Thyroid gland (tissue), 4 donors: ENCODE measurements at places on chromosomes 4 and X. TPM values are rescaled to one million over a fixed set of nuclear protein-coding genes. Genes with fewer than 3 reads are reported as not detected.

FGFR3 gene
- total RNA-seq = 0.81 TPM

SOWAHB gene
- 5.9 TPM for total RNA-seq

PAGE2B gene
- not detected for total RNA-seq

TRPC5OS gene
- not detected for total RNA-seq

TMEM255A gene
- total RNA-seq = not detected

ARMCX2 gene
- total RNA-seq = 97.0 TPM

GRCh38 chrX:153644356-153645125 is 2.5 kb upstream of the DUSP9 start:
- peaks cover 10% of the 10 kb centered on the region for H3K27me3 ChIP-seq
- no peaks in the 10 kb centered on the region for H3K36me3 ChIP-seq
- no peak for DNase-seq

GRCh38 chr4:87053802-87054767 is 119.3 kb downstream of the AFF1 start:
- DNase-seq = no peak
- H3K27ac ChIP-seq = peak overlapping the region; percentile 81
- H3K27me3 ChIP-seq = no peaks in the 10 kb centered on the region
- no peaks in the 10 kb centered on the region for H3K36me3 ChIP-seq
- peaks cover 98% of the 10 kb centered on the region for H3K4me1 ChIP-seq

GRCh38 chrX:66635360-66635759 is 3.5 kb downstream of the EDA2R start:
- DNase-seq = peak; percentile 8
- peaks cover 7% of the 10 kb centered on the region for H3K4me1 ChIP-seq
- no peaks in the 10 kb centered on the region for H3K36me3 ChIP-seq
- no peak overlapping the region for H3K4me3 ChIP-seq
- H3K27ac ChIP-seq = peak overlapping the region; percentile 36

DNA sequence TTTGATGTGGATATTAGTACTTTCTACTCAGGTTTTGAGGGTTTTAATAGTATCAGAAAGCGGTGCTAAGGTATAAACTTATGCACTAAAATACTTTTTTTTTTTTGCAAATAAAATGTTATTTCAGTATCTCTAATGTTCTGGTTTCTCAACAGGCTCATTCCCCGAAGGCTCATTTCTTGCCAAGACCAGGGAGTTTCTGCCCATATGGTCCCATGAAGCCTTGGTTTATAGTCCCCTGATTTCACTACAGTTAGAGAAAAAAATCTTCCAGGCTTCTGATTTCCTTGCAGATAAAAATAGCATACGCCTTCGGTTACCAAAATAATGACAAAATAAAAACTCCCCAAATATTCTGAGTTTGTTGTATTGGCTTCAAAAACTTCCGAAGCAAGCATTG is 814.2 kb upstream of the PABPC4L start:
- DNase-seq = no peak
- no peaks in the 10 kb centered on the region for H3K27me3 ChIP-seq
- H3K27ac ChIP-seq = no peak overlapping the region
- no peaks in the 10 kb centered on the region for H3K36me3 ChIP-seq
- H3K4me3 ChIP-seq = no peak overlapping the region

- H3K4me1 ChIP-seq = peaks cover 15% of the 10 kb centered on the region
- no peaks in the 10 kb centered on the region for H3K27me3 ChIP-seq
- peak within 1 kb of the TSS; percentile 84 for H3K4me3 ChIP-seq
- H3K36me3 ChIP-seq = no peaks in the 10 kb centered on the region
- DNase-seq = no peak
Observed at GRCh38 chr4:183504930-183505610, at the start of gene ING2. Gene ING2 (plus strand): TSS chr4:183505058. CDS start chr4:183505196, 138 bp downstream.

- no peak overlapping the region for H3K4me3 ChIP-seq
- DNase-seq = no peak
- H3K27me3 ChIP-seq = no peaks in the 10 kb centered on the region
- no peak overlapping the region for H3K27ac ChIP-seq
Observed at GRCh38 chr4:98557194-98557892, 101.1 kb downstream of the TSPAN5 start.

DNA sequence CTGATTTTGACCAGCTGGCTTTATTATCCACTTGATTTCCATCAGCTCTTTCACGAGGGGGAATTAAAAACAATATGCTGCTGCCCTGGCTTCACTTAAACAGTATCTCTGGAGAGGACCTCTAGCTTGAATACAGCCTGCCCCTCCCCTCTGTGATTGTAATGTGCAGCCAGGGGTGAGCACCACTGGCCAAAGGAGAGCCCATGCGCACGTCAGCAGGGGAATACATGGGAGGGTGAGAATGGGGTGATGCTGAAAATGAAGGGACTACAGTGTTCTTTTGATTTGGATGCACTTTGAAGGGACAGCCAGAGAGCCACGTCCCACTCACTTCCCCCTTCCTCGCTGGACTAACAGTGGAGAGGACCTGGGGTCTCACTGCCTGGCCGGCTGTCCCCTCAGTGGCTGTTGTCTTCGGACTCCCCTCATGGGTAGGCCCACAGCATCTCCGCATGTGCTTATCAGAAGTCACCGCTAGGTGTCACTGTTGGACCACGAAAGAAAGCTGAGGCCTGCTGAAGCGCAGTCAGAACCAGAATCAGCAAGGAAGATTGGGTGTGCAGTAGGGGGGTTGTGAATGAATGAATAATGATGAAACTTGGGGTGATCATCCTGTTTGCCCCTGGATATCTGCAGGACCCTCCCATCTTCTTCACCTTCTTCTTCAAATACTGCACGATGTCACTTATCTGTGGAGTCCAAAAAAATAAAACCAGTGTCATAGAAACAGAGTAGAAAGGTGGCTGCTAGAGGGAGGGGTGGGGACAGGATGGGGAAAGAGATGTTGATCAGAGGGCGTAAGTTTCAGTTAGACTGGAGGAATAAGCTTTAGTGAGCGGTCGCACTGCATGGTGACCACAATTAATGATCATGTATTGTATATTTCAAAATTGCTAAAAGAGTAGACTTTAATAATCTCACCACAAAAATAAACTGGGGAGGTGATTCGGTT is 32.8 kb downstream of the CLCN4 start:
- no peaks in the 10 kb centered on the region for H3K36me3 ChIP-seq
- peak; percentile 67 for DNase-seq
- H3K4me1 ChIP-seq = no peaks in the 10 kb centered on the region
- H3K27me3 ChIP-seq = no peaks in the 10 kb centered on the region
- no peak overlapping the region for H3K27ac ChIP-seq
